Activated effector memory CD4-positive, alpha-beta T cell treated with Interleukin-2 at 50 U/mL for 16 hours (primary cell): ENCODE measurements at places on chromosomes 7 and 10.

DNA sequence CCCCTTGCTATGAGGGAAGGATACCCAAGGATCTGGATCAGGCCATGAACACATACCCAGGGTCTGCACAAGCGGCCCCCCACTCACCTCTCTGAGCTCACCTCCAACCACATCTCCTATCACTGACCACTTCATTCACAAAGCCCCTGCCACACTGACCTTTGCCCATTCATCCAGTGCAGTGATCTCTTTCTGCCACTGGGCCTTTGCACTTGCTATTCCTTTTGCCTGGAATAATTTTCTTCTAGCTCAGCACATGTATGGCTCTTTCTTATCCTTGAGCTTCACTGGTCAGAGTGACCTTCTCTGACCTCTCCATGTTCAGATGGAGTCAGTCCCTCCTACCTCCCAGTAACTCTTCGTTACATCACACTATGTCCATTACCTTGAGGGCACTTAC lies 48.3 kb downstream of the ADRA2A start:
- DNase-seq = no peak

GRCh38 chr7:146889806-146890555 lies 773.4 kb downstream of the CNTNAP2 start:
- no peak for DNase-seq

GRCh38 chr10:101484175-101484745 lies 103.8 kb downstream of the POLL start:
- no peak for DNase-seq

DNA sequence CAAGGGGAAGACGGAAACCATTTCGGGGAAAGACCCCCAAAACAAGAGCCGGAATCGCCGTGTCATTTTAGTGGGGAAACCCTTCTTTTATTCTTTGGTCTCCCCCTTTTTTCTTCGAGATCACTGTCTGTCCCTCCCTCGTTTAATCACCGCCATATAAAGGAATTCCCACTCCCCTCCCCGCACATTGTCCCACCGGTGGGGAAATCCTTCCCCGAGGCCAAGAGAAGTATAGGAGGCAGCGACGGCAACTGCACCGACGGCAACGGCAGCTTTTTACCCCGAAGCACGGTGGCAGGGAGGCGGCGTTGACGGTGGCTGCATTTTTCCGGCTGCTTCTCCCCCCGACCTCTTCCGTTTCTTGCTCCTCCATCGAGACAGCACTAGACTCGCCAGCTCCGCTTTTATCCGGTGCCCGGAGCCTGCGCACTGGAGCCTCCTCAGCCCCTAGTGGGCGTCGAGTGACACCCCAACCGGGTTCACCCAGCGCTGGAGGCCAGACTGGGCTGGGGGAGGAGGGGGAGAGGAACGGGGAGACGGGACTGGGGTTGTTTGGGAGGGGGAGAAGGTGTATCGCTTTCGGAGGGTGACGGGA lies 687 bp upstream of the KMT2E start:
- DNase-seq = peak; percentile 92

- DNase-seq = peak; percentile 32
These were observed 104.6 kb upstream of the PPIF start for GRCh38 chr10:79242620-79243152.

DNA sequence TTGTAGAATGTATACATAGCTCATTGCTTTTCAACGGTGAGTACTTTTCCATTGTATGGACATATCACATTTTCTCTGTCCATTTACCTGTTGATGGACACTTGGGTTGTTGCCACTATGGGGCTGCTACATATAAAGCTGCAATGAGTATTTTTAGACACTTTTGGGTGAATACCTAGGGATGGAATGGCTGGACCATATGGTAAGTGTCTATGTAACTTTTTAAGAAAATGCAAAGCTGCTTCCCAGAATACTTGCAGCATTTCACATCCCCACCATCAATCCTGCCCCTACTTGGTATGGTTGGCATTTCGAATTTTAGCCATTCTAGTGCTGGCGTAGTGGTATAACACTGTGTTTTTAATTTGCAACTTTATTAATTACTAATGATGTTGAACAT lies 274.6 kb downstream of the TNS3 start:
- no peak for DNase-seq
